NCI-H774 (cell line): ENCODE measurements at places on chromosomes 3 and 15.
A peak's percentile ranks its signal among the peaks of the same experiment; 100 is the strongest.

DNA sequence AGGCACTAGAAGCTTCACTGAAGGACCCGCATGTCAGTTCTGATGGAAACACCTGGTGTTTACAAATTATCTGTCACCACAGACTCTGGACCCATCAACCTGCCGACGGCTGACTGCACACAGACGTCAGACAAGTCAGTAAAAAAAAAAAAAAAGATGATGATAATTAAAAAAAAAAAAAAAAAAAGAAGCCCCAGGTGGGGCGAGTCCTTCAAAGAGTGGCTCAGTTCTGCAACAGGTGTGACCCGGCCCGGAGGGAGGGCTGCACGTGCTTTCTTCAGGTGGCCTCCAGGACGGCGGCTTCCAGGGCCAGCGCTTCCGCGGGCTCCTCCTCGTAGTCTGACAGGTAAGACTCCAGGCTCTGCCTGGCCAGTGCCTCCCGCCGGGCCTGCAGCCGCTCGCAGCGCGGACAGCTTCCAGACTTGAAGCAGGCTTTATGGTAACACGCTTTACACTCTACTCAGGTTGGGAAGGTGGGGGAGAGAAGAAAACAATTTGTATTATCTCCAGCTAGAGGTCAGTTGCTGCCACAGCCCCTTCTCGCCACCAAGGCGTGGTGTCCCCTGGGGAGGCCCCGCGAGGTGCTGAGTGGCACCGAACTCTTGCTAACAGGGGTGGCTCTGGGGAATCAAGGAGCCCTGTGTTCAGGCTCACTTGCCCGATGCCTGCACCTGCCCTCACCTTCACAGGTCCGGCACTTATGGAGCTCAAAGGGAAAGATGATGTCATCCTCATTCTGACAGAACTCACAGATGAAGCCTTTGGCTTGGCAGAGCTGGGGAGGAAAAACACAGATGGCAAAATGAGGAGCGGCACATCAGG lies 61.8 kb downstream of the RUBCN start:
- no peak for DNase-seq

DNA sequence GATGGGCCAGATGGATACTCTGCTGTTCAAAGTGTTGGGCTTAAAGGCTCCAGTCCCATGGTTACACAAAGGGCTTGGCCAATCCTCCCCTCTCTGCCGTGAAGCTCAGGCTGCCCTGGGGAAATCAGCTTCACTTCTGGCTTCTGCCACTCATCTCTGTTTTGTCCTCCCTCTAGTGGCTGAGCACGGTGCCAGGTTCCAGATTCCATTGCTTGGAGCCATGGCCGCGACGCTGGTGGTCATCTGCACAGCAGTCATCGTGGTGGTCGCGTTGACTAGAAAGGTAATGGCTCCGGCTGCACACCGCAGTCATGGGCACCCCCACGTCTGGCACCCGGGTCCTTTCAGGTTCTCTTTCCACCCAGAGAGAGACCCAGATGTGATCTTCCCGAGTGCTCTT lies 5.6 kb downstream of the TIGIT start:
- no peak for DNase-seq

DNA sequence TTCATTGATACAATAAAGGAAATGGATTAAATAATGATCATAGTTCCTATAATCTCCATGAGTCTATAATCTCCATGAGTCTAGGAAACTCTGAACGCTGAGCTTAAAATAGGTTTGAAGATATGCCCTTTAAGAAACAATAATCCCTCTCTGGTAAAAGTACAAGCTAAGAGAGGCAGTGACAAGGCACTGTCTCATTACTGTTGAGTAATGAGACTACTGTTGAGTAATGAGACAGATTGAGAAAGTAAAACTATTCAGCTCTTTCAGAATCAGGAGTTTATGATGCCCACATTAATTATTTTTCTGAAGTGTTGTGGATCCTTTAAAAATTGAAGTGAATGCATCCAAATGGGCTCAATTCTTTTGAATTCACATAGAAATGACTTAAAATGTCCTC lies 235.5 kb upstream of the THRB start:
- DNase-seq, result no peak

DNA sequence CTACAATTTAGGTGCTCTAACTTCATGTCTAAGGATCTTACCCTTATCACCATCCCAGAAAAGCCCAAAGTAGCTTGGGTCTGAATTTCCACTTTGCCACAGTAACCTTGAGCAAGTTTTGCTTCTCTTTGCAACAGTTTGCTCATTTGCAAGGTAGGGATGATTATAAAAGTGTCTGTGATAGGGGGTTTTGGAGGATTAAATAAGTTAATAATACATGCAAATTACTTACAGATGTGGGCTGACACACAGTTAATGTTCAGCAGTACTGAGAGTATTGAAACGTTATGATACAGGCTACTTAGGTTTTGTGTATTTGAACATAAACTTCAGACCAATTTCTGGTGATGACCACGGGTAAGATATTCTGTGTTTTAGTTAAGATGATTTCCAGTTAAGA lies 444.7 kb upstream of the TPRG1 start:
- no peak for DNase-seq

DNA sequence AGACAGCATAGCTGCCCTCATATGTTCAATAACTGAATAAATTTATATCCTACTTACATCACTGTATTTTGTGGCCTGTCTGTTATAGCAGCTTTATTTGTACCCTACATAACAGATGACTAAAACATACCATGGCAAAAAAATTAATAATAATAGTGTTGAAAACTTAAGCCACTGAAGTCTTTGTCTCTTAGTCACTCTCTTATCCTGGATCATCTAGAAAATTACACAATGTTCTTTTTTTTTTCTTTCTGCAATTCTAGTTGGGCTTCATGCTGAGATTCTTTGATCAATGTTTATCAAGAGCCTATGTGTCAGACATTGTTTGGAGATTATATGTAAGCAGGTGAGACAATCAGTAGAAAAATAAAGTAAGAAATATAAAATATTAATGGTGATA lies 519.3 kb upstream of the ARPP21 start:
- DNase-seq, result no peak

DNA sequence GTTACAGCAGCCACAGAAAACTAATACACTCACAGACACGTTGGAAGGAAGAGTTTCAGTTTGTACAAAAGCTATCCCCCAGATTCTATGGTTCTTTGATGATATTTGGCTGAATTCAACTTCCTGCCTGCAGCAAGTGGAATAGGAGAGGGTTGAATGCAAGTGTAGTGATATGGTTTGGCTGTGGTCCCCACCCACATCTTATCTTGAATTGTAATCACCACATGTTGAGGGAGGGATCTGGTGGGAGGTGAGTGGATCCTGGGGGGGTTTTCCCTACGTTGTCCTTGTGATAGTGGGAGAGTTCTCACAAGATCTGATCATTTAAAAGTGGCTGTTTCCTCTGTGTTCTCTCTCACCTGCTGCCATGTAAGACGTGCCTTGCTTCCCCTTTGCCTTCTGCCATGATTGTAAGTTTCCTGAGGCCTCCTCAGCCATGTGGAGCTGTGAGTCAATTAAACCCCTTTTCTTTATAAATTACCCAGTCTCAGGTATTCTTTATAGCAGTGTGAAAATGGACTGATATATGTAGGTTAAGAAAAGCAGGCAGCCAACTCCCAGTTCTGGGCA lies 29.8 kb downstream of the NMNAT3 start:
- DNase-seq, result no peak

DNA sequence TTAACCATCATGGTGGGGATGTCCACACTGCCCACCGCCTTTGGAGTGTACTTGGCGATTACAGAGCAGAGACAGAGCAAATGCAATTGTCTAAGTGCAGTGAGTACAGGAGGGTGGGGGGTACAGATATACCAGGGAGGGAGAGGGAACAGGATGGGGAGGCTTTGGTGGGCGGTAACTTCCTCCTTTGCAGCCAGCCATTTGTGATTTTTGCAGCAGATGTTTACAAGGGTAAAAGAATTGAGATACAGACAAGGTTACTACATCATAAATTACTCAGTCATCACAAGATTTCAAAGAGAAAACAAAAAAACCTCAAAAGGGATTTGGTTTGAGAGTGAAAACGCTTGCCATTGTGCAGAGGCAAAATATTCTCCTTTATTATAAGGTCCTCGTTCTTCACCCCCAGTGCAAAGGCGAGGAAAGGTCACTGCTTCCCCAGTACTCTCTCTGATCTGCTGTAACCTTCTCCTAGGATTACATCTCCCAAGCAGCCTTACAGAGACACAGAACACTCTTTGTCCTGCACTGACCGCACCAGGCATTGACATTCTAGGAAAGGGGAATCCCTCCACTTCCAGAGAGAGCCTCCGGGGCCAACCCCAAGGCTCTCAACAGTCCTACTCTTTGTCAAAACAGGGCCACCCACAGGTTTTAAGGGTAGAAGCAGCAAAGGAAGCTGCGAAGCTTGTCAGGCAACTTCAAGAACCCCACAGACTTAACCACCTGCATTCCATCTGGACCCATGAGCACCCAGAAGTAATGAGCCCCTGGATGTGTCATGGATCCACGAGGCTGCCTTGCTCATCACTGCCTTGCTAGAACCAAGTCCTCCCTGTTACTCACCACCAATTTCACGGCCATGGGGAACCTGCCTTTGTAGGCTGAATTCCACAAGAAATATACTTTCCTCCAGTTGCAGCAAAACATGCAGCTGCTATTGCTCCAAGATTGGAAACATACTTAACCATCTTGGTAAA lies 117.3 kb downstream of the ADAMTS17 start:
- no peak for DNase-seq

- DNase-seq, result peak; percentile 19
These were observed 141.3 kb upstream of the PROK2 start for GRCh38 chr3:71926262-71926600.
